ENCODE measurements at places on chromosomes 4 and X. TPM values are rescaled to one million over a fixed set of nuclear protein-coding genes. Genes with fewer than 3 reads are reported as not detected.
A peak's percentile ranks its signal among the peaks of the same experiment; 100 is the strongest.

PSAPL1 gene
- total RNA-seq, result not detected

PGAM4 gene
- not detected for total RNA-seq

ABHD18 gene
- 20.3 TPM for total RNA-seq

- DNase-seq, result no peak
- H3K27me3 ChIP-seq, result peaks cover 22% of the 10 kb centered on the region
- H3K4me3 ChIP-seq, result no peak overlapping the region
- no peaks in the 10 kb centered on the region for H3K4me1 ChIP-seq
Observed at GRCh38 chr4:55075823-55076716, 49.3 kb downstream of the KDR start.

GRCh38 chr4:1405636-1406393 lies 427 bp downstream of the NKX1-1 start:
- H3K36me3 ChIP-seq, result peaks cover 4% of the 10 kb centered on the region
- H3K4me3 ChIP-seq, result peak overlapping the region; percentile 67
- no peak for DNase-seq
- H3K27ac ChIP-seq, result no peak overlapping the region

GRCh38 chrX:131633285-131633917 lies 89.5 kb downstream of the OR13H1 start:
- H3K4me3 ChIP-seq, result no peak overlapping the region
- peak; percentile 5 for DNase-seq
- H3K4me1 ChIP-seq, result no peaks in the 10 kb centered on the region
- peaks cover 8% of the 10 kb centered on the region for H3K27me3 ChIP-seq

GRCh38 chr4:146998157-146998556 lies 52.5 kb upstream of the TTC29 start:
- no peak for DNase-seq
- H3K27ac ChIP-seq, result no peak overlapping the region
- no peaks in the 10 kb centered on the region for H3K4me1 ChIP-seq
- H3K27me3 ChIP-seq, result peaks cover 20% of the 10 kb centered on the region
- no peaks in the 10 kb centered on the region for H3K36me3 ChIP-seq

DNA sequence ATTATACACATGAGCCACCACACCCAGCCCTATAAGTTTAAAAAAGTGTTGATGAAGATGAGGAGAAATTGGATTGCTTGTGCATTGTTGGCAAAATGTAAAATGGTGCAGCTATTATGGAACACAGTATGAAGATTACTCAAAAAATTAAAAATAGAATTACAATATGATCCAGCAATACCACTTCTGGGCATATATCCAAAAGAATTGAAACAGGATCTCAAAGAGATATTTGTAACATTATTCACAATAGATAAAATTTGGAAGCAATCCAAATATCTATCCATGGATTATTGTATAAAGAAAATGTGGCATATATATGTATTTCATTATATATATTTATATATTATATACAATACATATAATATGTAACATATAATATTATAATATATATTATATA lies 515.6 kb upstream of the GNPDA2 start:
- H3K36me3 ChIP-seq, result no peaks in the 10 kb centered on the region
- H3K4me3 ChIP-seq, result no peak overlapping the region
- no peaks in the 10 kb centered on the region for H3K4me1 ChIP-seq
- H3K27me3 ChIP-seq, result no peaks in the 10 kb centered on the region
- H3K27ac ChIP-seq, result no peak overlapping the region

GRCh38 chr4:174928575-174929253 lies 10.6 kb downstream of the ADAM29 start:
- H3K36me3 ChIP-seq, result no peaks in the 10 kb centered on the region
- peaks cover 2% of the 10 kb centered on the region for H3K4me1 ChIP-seq
- DNase-seq, result no peak
- no peaks in the 10 kb centered on the region for H3K27me3 ChIP-seq

- H3K27ac ChIP-seq, result peak overlapping the region; percentile 57
- H3K4me3 ChIP-seq, result peak overlapping the region; percentile 49
- H3K27me3 ChIP-seq, result no peaks in the 10 kb centered on the region
- no peak for DNase-seq
- no peaks in the 10 kb centered on the region for H3K36me3 ChIP-seq
Observed at GRCh38 chrX:136627409-136627808, 20.5 kb upstream of the CD40LG start.

- no peaks in the 10 kb centered on the region for H3K36me3 ChIP-seq
- H3K27me3 ChIP-seq, result peaks cover 15% of the 10 kb centered on the region
- no peaks in the 10 kb centered on the region for H3K4me1 ChIP-seq
- no peak overlapping the region for H3K4me3 ChIP-seq
Observed at GRCh38 chr4:18209448-18209847, 187.9 kb upstream of the LCORL start.

- H3K27me3 ChIP-seq, result no peaks in the 10 kb centered on the region
- no peak for DNase-seq
- H3K36me3 ChIP-seq, result no peaks in the 10 kb centered on the region
- H3K27ac ChIP-seq, result no peak overlapping the region
- no peak overlapping the region for H3K4me3 ChIP-seq
Observed at GRCh38 chr4:43560047-43560446, 667.5 kb downstream of the GRXCR1 start.

DNA sequence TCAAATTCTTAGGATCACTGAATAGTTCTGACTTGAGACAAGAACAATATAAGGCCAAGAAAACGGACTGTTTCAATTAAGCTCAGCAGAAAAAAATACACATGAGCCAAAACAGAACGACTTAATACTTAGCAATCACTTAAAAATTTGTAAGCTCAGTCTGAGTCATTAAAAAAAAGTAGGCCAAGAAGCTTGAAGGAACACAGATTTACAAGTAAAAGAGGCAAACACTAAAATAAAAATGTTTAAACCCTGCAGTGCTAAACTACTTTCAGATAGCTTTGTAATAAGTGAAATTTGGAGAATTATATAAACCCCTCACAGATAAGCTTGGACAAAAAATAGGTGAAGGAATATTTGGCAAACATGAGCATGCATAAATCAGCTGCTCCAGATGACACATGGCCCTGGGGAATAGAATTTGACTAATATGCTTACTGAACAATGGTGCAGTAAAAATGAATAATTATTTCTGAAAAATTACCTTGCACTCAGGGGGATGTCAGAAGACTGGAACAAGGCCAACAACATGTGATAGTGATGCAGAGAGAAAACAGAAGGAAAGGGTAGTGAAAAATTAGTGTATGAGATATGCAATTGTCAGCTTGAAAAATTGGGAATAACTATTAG lies 49.6 kb downstream of the LNX1 start:
- no peak overlapping the region for H3K27ac ChIP-seq
- no peak for DNase-seq
- H3K4me1 ChIP-seq, result no peaks in the 10 kb centered on the region
- no peak overlapping the region for H3K4me3 ChIP-seq
- H3K27me3 ChIP-seq, result peaks cover 55% of the 10 kb centered on the region

- no peak overlapping the region for H3K27ac ChIP-seq
- H3K36me3 ChIP-seq, result no peaks in the 10 kb centered on the region
- H3K4me1 ChIP-seq, result no peaks in the 10 kb centered on the region
- no peaks in the 10 kb centered on the region for H3K27me3 ChIP-seq
Observed at GRCh38 chrX:97616883-97617530, 733.3 kb downstream of the RPA4 start.

- H3K36me3 ChIP-seq, result no peaks in the 10 kb centered on the region
- no peaks in the 10 kb centered on the region for H3K27me3 ChIP-seq
- no peaks in the 10 kb centered on the region for H3K4me1 ChIP-seq
- no peak overlapping the region for H3K27ac ChIP-seq
Observed at GRCh38 chrX:149950681-149951080, 12.4 kb upstream of the EOLA2 start.

- H3K36me3 ChIP-seq, result peaks cover 3% of the 10 kb centered on the region
- H3K4me1 ChIP-seq, result peaks cover 2% of the 10 kb centered on the region
- H3K27me3 ChIP-seq, result no peaks in the 10 kb centered on the region
- no peak for DNase-seq
- H3K27ac ChIP-seq, result no peak overlapping the region
- H3K4me3 ChIP-seq, result no peak overlapping the region
Observed at GRCh38 chrX:23980011-23980441, 47.0 kb downstream of the KLHL15 start.

All from T-helper 17 cell (primary cell).